Osteoblast (primary cell): ENCODE measurements at places on chromosomes 1 and 21. TPM values are rescaled to one million over a fixed set of nuclear protein-coding genes. Genes with fewer than 3 reads are reported as not detected.
A peak's percentile ranks its signal among the peaks of the same experiment; 100 is the strongest.

ZMYND12 gene
- 0.88 and 3.3 TPM in 2 replicates for total RNA-seq

TCEA3 gene
- total RNA-seq, result 28.9 and 31.5 TPM in 2 replicates

FALEC gene
- total RNA-seq, result 0.36 TPM in 1 of 2 replicates, not detected in the other

PLA2G4A gene
- total RNA-seq, result 10.0 and 12.3 TPM in 2 replicates

KRTAP7-1 gene
- not detected in 2 replicates for total RNA-seq

LCE1D gene
- not detected in 2 replicates for total RNA-seq

NIT1 gene
- total RNA-seq, result 23.9 and 28.0 TPM in 2 replicates

- DNase-seq, result no peak
These were observed 7.9 kb upstream of the KAZN start for GRCh38 chr1:14590411-14591180.

DNA sequence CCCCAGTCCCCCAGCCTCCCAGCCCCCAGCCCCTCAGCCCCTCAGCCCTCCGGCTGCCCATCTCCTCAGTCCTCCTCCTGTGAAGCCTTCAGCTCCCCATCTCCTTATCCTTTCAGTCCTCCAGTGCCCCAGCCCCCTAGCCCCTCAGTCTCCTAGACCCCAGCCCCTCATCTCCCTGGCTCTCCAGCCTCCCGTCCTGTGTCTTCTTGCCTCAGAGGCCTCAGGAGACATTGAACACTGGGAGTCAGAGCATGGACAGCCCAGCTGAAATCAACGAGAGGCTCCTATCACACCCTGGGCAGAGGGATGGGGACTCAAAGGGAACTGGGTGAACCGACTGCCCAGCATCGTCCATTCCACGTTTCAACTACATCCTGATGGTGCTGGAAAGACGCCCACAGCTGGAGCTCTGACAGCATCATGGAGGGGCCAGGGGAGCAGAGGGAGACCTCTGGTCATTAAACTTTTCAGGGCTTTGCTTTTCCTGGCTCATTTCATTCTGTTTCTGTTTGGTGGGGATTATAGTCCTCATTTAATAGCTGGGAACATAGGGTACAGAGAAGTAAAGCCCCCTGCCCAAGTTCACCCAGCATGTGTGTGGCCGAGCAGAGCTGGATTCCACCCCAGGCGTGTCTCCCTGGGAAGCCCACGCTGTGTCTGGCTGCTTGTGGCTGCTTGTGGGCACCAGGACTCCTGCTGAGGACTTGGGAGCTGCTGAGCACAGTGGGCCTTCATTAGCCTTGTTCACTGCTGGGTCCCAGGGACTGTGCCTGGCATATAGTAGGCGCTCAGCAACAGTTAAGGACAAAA, 396.7 kb downstream of the PTPRU start:
- DNase-seq, result no peak

DNA sequence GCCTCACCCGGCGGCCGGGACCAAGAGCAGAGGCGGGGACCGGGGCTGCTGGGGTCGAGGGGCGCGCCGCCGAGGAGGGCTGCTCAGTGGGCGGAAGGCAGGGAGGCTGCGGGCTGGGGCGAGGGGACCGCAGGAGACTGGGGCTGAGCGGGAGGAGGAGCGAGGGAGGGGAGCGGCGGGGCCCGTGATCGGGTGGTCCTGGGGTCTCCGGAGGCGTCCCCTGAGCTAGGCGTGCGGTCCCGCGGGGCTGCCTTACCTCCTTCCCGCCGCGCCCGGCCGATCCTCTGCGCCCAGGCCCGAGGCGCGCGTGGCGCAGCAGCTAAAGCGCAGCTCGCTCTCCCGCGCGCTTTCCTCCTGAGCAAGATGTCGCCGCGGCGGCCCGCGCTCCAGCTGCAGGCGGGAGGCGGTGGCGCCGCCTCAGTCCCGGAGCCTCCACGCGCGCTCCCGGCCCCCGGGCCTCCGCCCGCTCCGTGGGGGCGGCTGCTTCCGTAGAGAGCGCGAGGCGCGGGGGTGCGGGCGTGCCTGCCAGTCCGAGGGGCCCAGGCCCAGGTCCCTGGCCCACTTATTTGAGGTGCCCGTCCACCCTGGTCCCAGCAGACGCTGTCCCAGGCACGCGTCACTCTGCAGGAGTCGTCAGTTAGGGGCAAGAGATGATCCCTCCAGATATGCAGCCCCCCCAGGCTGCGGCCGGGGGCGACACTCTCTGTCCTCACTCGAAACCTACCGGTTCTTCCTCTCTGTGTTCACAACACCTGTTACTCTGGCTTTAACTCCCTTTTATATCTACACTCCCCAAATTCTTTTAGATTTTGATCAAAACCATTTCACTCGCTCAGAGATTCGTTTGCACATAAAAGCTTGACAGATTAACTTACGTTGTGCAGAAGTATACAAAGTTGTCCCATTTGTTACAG, at the start of gene CCSAP:
TSS of gene CCSAP (minus strand) at position 392 of the 914 bp plus-strand sequence. CDS start 582 bp downstream, outside the sequence.
- peak; percentile 93 for DNase-seq

DNA sequence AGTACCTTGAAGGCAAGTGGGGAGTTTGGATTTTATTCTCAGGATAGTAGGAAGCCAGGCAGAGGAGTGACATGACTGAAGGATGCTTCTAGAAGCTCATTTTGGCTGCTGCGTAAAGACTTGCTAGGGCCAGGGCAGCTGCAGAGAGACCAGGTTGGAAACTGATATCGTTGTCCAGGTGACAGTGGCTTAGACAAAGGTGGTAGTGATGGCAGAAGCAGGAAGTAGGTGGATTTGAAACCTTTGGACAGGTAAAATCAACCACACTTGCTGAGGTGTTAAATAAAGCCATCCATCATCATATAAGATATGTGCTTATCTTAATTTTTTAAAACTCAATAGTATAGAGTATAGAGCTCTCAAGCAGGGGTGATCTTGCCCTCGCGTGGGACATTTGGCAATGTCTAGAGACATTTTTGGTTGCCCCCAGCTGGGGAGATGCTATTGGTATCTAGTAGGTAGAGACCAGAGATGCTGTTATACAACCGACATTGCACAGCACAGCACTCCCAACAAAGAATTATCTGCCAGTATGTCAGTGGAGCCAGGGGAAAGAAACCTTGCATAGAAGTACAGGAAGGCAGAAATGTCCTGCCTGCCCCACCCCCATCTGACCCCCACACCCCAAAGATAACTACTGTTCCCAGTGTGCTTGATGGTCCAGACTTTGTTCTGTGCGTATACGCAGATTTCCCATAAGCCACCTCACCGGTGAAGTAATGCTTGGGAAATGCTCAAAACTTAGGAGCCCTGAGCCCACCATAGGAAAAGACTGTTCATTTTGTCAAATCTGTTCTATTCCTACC, 31.1 kb downstream of the TMEM51 start:
- DNase-seq, result no peak

DNA sequence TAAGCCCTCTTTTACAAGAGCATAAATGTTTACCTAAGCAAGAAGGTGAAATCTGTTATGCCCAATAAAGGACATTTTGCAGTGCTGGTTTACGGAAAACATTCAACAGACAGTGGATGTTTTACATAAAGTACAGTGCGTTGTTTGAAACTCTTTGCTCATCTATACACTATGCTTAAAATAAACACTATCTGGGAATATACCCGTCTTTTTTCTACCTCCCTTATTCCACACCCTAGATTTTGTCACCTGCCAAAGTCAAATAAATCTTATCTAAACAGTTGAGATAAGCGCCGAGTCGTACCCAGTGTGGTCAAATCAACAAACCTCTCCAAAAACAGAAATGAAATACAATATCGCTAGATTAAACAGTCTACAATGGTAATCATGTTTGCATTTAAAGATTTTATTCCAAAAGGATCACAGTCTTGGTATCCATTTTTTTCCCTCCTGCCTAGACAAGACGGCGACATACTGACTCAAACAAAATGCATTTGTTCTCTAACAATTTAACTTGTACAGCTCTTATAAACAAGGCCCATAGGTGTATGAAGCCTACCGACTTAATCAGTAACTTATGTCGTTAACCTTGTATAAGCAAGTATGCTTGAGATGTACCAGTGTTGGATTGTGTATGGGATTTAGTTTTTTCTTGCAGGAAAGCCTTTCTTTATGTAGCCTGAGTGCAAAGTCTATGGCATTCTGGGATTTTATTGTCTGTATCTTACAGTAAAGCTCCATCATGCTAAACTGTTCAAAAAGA, 189.1 kb downstream of the FMN2 start:
- no peak for DNase-seq

- no peak for DNase-seq
These were observed 308.7 kb downstream of the TTLL7 start for GRCh38 chr1:83689921-83690868.

DNA sequence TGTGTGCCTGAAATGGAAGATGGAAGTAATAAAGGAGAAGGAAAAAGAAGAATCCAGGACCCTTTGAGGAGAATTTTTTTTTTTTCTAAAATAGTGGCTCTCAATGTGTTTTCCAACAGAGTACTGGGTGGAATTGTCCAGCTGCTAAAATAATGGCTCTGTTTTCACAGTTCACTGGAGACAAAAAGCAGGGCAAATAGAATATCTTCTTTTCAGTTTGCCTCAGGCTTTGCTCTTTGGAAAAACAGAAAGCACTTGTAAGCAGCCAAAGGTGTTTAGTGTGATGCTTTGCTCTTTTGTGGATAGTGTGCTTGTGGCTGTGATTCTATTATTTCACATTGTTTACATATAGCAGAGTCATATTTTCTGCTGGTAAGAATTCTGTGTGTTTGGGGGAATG, 77.4 kb upstream of the MROH9 start:
- DNase-seq, result no peak

- DNase-seq, result no peak
These were observed 15.0 kb upstream of the ABCG1 start for GRCh38 chr21:42203936-42204335.

DNA sequence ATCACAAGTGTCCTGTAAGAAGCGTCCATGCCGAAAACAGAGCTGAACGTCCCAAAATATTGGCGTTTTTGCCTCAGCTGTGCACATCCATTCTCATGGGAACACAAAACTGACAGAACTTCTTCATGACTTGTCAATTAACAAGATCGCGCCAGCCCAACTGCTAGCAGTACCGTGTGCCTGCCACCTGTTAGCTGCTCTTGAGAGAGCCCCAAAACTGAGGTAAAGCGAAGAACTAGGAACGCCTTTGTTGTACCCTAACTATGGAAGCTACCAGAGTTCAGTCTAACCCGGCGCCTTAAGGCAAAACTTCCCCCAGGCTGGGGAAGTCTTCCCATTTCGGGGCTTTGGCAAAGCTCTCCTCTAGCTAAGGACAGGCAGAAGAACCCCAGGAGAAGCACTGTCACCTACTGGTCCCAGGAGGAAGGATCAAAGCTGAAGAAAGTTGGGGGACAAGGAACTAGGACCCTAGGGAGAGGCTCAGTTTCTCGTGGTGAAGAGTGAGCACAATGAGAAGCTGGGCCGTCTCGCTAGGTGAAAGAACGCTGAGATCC, 719 bp downstream of the EYA3 start:
- DNase-seq, result peak; percentile 75

GRCh38 chr1:150162862-150163706, 13.4 kb downstream of the PLEKHO1 start:
- peak; percentile 98 for DNase-seq

GRCh38 chr1:42963378-42964043, 4.8 kb upstream of the SLC2A1 start:
- peak; percentile 93 for DNase-seq
